ENCODE measurements at places on chromosomes 5 and 9.

DNA sequence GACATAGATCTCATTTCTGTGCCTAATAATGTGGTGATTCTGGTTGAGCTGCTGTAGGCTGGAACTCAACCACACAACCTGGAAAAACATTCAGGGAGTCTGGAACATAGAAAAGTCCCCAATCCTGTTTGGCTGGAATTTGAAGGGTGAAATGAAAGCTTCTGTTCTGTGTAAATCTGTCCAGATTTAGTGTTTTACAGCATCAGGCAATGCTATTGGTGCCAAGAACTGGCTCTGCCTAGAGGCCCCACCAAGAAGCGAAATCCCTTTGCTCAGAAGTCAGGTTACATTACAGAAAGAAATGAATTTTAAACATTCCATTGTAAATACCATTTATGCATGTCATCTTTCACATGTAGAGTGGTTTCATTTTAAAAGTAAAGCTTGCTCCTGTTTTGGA is 56.3 kb downstream of the TMEM174 start:
- DNase-seq: no peak

DNA sequence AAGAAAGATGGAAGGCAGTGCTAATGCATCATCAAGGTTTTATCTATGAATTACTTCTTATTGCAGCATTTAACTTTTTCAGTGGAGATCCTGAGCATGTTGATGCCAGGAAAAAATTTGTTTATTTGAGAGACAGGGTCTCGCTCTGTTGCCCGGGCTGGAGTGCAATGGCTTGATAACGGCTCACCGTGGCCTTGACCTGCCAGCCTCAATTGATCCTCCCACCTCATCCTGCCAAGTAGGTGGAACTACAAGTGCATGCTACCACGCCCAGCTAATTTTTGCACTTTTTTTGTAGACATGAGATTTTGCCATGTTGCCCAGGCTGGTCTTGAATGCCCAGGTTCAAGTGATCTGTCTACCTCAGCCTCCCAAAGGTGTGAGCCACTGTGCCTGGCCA is 47.2 kb downstream of the AOPEP start:
- no peak for DNase-seq

DNA sequence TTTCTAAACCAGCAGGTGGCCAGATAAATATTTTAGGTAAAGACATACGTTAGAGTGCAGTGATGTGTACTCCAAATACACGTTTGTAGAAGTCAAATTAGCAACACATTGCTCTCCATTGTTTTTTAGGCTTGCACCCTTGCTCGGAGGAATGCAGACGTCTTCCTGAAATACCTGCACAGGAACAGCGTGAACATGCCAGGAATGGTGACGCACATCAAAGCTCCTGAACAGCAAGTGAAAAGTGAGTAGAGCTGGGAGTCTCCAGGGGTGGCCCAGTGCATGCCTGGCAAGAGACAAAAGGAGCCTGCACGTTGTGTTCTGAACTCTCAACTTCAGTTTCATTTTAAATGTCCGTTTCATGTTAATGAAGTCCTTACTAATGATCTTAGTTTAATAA is 207.5 kb upstream of the OTULINL start:
- DNase-seq: no peak

GRCh38 chr9:88916894-88917293 is 74.4 kb upstream of the S1PR3 start:
- no peak for DNase-seq

GRCh38 chr9:23555851-23556250 is 270.2 kb downstream of the ELAVL2 start:
- no peak for DNase-seq

DNA sequence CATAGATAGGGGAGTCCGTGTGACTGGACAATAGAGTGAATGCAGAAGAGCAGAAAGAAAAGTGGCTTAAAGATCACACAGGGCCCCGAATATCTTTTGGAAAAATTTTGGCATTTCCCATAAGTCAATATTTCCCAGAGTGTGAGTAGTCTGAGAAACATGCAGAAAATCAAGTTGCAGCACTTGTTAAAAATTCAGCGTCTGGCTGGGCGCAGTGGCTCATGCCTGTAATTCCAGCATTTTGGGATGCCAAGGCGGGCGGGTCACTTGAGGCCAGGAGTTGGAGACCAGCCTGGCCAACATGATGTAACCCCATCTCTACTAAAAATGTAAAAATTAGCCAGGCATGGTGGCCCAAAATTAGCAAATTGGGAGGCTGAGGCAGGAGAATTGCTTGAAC is 227.0 kb downstream of the DRD1 start:
- no peak for DNase-seq

- peak; percentile 65 for DNase-seq
Observed at GRCh38 chr5:173972925-173973615, 15.9 kb upstream of the C5orf47 start.

GRCh38 chr5:127564002-127564769 is 46.7 kb downstream of the PRRC1 start:
- peak; percentile 4 for DNase-seq

GRCh38 chr5:26660116-26660515 is 378.3 kb downstream of the CDH9 start:
- no peak for DNase-seq

DNA sequence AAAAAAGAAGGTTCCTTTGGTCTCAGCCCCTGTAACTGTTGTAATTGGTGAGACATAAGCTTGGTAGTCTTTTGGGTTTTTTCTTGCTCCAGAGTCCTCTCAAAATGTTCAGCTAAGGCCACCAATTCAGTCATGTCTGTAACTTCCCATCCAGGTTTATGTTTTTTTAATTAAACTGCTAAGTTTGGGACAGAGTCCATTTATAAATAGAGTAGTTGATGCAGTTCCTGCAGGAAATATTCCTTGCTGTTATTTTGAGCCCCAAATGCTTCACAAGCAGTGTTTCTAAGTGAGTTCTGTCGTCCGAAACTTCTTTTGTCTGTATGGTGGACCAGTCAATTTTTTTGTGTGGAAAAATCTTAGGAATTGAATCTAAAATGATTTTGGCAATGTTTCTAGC is 155.0 kb downstream of the AOPEP start:
- no peak for DNase-seq

GRCh38 chr9:706606-707459 is 134.7 kb upstream of the DMRT1 start:
- peak; percentile 5 for DNase-seq

- no peak for DNase-seq
Observed at GRCh38 chr5:159208514-159209437, 577 bp downstream of the RNF145 start.

- no peak for DNase-seq
Observed at GRCh38 chr9:88660611-88661010, 125.6 kb downstream of the NXNL2 start.

GRCh38 chr9:112059145-112059965 is 115.7 kb downstream of the SUSD1 start:
- DNase-seq: no peak

All from stimulated activated CD4-positive, alpha-beta T cell treated with anti-CD3 and anti-CD28 coated beads, Interleukin-1b, Interleukin-23, amount 100 ng/mL, for 1 hour (primary cell).